Activated CD8-positive, alpha-beta memory T cell treated with anti-CD3 and anti-CD28 coated beads for 4 hours (primary cell): ENCODE measurements at places on chromosomes 1 and 21.

DNA sequence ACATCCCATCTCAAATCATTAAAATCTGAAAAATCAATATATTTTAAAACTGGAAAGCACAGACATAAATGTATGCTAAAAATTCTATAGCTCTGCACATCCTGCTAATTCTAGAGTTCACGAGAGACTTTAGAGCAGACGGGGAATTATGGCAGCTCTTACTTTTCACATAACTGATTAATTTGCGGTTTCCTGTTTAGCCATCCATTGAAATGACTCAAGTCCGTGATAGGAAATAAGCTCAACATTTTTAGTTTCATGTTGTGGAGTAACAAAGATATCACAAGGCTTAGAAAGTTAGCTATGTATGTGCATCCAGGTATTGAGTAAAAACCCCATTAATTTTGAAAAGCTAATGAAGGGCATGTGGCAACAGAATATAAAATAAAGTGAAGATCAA, 123.2 kb downstream of the SMYD2 start:
- DNase-seq: no peak

- DNase-seq: no peak
Measured at GRCh38 chr1:159436469-159436868, 3.1 kb upstream of the OR10J1 start.

- DNase-seq: no peak
Measured at GRCh38 chr1:8343464-8344001, 25.6 kb downstream of the SLC45A1 start.

- no peak for DNase-seq
Measured at GRCh38 chr1:21362096-21362495, 71.8 kb upstream of the ECE1 start.

DNA sequence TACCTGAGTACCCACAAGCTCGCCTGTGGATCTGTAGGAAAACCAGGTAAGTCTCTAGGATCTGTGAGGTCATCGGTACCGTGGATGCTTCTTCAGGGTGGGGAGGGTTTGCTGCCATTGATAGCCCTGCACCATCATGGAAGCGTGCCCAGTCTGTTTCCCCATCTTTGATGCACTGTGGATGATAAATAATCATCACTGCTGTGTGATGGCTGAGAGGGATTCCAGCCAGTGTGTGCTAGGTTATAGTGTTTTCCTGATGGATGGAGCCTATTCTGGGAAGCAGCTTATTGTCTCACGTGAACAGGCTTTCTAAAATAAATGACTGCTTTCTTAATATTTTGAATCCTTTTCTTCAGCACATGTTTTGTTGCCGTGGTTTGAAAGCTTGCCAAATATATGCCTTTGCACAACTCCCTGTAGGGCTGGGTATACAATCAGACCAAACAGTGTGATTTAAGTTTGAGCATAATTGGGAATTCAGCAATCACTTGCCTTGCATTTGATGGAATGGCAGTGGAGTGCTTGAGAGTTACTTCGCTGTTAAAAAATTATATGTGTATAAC, 113.8 kb downstream of the CAMTA1 start:
- no peak for DNase-seq

DNA sequence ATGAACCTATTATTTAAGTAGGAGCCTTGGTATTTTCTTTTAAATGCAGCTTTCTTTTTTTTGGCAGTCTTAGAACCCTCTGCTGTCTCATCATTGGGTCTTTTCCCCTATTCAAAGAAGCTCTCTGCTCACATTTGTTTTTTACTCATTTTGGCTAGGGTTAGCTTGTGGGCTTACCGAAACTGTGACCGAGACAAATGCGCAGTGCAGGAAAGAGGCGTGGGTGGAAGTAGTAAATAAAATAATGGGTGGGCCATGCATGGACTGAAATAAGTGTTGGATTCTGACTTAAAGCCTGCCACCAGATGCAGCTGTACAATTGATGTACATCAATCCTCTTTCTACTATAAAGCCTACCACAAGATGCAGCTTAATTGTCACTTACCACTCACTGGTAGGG, 14.7 kb downstream of the XPR1 start:
- DNase-seq: no peak

DNA sequence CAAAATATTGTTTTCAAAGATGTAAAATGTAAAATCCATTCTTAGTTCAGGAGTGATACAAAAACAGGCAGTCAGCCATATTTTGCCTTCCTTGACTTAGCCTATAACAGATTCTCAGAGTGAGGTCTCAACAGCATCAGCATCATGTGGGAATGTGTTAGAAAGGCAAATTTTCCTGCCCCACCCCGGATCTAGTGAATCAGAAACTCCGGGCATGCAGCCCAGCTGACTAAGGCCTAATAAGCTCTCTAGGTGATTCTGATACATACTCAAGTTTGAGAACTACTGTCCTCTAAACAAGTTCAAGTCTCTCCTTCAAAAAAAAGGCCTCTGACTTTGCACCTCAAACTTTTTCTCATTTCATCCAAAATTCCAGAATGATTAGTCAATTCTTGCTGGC, 46.9 kb upstream of the PRRC2C start:
- DNase-seq: no peak

GRCh38 chr1:200332716-200333115, 77.1 kb downstream of the ZNF281 start:
- DNase-seq: no peak

- DNase-seq: no peak
Measured at GRCh38 chr1:228752675-228753265, 17.5 kb downstream of the RHOU start.

- no peak for DNase-seq
Measured at GRCh38 chr1:50453266-50453665, 30.0 kb upstream of the DMRTA2 start.

DNA sequence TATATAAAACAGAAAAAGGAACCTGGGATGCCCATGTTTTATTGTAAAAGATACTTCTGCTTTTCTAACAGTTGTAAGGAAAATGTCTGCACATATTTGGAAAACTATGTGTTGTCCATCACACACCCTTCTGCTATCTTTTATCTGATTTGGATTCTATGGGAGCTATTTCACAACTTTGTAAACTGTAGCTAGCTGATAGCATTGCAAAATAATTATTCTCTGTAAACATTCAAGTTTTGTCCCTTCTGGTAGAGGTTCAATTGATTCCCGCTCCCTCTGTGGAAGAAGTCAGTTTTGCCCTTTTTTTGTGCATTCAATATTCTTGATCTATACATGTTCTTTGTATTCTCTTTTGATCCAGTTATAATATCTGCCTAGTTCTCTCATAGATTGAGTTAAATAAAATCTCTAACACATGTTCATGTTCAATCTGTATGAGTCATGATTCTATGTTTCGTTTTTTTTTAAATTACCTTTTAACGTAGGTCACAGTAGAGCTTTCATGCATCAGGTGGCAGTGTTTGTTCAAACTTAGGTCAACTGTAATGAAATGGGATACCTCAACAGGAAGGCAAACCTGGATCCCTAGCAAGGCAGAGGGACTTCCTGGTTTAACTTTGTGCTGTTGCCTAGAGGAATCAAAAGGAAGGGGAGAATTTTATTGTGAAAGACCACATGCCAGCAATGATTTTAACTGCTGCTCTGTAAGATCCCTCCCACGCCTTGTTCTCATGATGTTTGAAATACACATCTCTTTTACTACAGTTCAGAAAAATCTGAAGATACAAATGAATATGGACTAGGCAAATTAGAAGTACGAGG, 26.0 kb upstream of the BCL9 start:
- DNase-seq: no peak

DNA sequence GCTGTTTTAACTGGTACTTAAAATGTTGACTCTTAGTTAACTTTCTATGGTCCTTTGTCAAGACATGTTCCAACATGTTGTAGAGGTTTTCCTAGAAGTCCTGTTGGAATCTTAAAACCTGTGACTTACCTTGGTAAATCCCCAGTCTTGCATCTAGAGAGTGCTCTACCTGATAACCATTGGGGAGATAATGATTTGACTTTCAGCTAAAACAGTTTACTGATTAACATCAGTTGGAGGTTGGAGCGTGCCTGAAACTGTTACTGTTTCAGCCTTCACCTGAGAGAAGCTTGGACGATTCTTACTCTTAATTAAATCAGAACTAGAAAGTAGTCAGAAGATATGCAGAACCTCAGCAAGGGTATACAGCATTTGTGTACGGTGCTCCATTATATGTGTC, 8.8 kb downstream of the MDM4 start:
- DNase-seq: no peak

DNA sequence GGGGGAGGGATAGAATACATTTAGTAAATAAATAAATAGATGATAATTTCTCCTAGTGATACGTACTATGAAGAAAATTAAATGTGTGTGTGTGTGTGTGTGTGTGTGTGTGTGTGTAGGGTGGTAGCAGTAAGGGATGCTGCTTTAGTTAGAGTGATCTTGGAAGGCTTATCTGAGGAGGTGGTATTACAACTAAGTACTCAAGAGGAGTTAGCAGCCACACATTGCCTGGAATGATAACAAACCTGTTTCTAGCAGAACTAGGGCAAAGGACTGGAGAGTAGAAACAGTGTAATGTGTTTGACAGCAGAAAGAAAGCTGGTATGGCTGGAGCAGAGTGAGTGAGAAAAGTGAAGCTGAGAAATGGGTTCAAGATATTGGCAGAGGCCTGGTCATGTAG, 58.3 kb upstream of the FASLG start:
- DNase-seq: no peak

DNA sequence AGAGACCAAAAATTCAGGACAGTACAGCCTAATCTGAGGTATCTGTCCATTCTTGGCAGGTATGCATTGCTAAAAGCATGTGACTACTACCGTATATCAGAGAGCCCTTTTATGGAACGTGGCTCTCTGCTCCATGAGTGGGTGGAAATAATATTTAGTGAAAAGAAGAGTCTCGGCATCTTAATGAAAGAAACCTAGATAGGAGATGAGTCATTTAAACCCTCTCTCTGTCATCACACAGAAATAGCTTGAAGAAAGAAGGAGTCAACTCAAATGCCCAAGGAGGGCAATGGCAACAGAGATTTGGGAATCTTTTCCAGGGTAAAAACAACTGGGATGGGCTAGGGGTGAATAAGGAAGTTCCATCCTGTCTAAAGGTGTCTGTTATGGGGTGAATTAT, 528.2 kb downstream of the SMYD3 start:
- no peak for DNase-seq

DNA sequence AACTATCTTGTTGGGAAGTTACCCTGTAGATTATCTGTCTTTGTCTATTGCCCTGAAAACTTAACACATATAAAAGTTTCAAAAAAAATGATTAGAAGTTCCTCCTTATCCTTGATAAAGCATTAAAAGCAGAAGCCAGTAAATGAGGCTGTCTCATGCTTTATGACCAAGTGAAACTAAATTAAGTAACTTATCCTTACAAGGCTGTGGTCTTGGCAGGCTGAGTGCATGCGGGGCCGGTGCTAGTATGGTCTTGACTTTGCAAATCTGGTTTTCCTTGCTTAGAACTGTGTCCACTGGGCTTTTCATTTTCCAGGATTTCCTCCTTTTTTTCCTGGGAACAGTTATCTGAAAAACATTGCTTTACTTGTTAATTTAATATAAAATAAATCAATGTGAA, 43.1 kb downstream of the PCNX2 start:
- no peak for DNase-seq

GRCh38 chr1:100584761-100585745, 47.1 kb downstream of the GPR88 start:
- DNase-seq: no peak
